ENCODE measurements at places on chromosomes 4 and X. TPM values are rescaled to one million over a fixed set of nuclear protein-coding genes. Genes with fewer than 3 reads are reported as not detected.

The MAOA gene
- polyA plus RNA-seq, result 13.4 TPM

The NLRP2B gene
- not detected for polyA plus RNA-seq

The TCEAL5 gene
- not detected for polyA plus RNA-seq

DNA sequence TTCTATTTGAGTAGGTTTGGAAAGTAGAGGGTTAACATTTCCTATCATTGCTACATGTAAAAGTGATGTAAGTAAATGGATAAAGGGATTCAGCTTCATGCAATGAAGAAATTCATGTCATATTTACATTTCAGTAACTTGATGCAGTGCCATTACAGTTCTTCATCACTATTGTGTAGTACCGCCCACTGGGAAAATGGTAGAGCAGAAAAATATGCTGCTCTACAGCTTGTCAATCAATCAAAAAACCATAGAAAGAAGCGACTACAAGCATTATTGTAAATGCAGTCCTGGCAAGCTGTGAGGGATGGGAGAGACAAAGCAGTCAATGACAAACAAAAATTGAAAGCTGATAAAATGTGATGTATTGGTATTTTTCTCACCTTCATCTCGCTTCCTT is 1597.9 kb downstream of the RPA4 start:
- no peak for DNase-seq

- DNase-seq, result no peak
These were observed 44.1 kb upstream of the PRKX start for GRCh38 chrX:3757510-3758025.

- no peak for DNase-seq
These were observed 782.5 kb downstream of the FAT4 start for GRCh38 chr4:126097155-126097799.

GRCh38 chr4:175810073-175810730 is 1.9 kb downstream of the GPM6A start:
- DNase-seq, result no peak
